Astrocyte (in vitro differentiated cells and primary cell): ENCODE measurements at places on chromosomes 3 and 15. TPM values are rescaled to one million over a fixed set of nuclear protein-coding genes. Genes with fewer than 3 reads are reported as not detected.
A peak's percentile ranks its signal among the peaks of the same experiment; 100 is the strongest.

DNA sequence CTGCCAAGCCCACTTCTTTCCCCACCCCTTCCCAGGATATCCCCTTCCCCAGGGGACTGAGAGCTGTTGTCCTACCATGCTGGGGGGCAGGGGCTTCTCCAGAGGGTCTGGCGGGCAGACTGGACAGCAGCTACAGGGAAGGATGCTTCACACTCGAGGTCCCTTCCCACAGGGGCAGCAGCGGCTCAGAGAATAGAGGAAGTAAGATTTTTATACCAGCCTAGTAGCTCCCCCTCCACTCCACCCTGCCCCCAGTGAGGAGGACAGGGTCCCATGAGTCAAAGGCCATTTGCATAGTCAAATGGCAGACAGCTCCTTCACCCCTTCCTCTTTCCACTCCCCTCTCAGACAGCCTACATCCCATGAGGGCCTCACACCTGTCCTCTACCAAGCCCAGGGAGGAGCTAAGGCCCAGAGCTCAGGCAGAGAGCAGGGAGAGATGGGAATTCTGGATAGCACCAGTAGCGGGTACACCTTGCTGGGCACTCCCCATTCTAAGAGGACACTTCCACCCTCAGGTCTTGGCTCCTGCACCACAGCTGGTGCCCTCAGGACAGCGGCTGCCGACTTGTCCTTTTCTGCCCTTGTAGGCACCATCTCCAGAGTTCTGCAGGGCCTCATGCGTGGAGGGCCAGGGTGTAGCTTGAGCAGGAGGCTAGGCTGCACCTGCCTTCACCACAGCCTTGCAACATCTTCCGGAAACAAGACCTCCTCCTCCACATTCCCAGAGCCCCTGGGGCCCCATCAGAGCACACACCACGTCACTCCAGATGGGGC lies at the start of gene TLR9:
TSS of gene TLR9 (minus strand) at position 194 of the 777 bp plus-strand sequence. CDS start at position 78, 116 bp downstream.
- H3K36me3 ChIP-seq: peaks cover 7% of the 10 kb centered on the region
- no peak within 1 kb of the TSS for H3K27ac ChIP-seq
- H3K27me3 ChIP-seq: no peaks in the 10 kb centered on the region
- no peak within 1 kb of the TSS for H3K4me3 ChIP-seq
- H3K4me1 ChIP-seq: peaks cover under 1% of the 10 kb centered on the region

DNA sequence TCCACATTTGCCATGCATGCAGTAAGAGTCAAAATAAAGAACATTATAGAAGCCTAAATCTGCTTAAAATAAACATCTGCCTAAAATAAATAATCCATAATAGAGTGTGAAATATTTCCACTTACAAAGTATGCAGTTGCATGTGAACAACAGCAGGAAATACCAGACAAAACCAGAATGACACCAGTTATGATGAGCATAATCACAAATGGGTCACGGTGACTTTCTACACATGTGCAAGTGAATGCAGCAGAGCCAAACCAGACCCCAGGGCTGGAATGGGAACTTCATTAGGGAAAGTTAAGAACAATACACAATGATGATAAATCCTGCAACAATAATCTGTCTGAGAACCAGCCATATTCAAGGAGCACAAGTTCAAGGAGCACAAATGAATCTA lies 615.5 kb downstream of the ROBO2 start:
- no peaks in the 10 kb centered on the region for H3K27me3 ChIP-seq
- DNase-seq: no peak
- H3K4me1 ChIP-seq: no peaks in the 10 kb centered on the region
- no peak overlapping the region for H3K4me3 ChIP-seq

- no peak overlapping the region for H3K4me3 ChIP-seq
- H3K36me3 ChIP-seq: no peaks in the 10 kb centered on the region
- no peaks in the 10 kb centered on the region for H3K4me1 ChIP-seq
Observed at GRCh38 chr3:85050821-85051220, 92.0 kb downstream of the CADM2 start.

DNA sequence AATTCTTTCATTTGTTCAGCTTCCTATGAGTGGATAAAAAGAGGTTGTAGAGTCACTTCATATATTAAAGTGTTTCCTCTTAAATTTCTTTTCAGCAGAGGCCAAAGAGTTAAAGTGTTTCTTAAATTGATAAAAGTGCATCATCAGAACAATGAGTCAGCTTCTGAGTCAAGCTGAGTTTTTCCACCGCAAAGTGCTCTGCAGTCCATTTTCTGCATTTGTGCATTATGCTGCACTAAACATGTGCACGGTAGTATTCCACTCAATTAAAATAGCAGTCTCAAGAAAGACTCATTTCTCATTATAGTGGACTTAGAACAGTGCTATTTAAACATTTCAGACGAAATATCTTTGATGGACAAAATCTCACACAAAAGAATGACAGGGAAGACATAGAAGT lies 152.0 kb downstream of the ZBBX start:
- peak; percentile 84 for DNase-seq
- peaks cover 5% of the 10 kb centered on the region for H3K4me1 ChIP-seq
- H3K36me3 ChIP-seq: no peaks in the 10 kb centered on the region

DNA sequence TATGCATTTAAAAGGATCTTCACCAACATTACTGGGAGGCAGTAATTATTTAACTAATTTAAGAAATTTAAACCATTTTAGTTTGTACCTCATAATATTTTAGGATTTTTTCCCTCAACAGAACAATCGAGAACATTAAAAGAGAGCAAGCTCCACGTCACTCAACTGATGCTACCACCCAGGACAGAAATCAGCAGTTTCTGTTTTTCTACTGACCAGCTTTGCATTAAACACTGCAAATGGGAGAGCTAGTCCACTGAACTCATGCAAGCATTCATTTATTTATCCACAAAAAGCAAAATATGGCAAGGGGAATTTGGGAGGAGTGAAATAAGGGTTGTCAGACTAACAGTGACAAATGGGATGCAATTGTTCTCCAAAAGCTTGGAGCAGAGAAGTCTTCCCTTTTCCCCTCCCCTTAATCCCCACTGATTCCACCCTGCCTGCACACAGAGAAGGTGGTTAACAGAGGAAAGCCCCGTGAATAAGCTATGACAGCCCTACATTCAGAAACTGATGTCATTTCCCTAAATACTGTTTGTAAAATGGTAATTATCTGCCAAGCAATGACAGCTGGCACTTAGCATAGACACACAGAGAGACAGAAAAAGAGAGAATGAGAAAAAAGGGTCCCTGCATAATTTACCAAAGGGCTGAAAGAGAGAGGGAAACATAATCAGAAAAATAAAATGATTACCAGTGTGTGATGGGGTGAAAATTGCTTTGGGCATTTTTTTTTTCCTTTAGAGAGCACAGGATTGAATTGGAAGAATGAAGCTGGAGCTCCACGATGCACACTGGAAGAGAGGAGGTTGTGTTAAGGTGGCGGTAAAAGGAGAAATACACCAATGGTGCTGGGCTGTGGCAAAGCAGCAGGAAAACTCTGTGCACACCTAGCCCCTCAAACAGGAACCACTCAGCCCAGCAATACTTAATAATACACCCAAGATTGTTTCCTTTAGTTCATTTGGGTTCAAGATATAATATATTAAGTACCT lies 777.4 kb downstream of the TUSC7 start:
- no peak for DNase-seq
- no peak overlapping the region for H3K27ac ChIP-seq
- H3K4me3 ChIP-seq: no peak overlapping the region
- no peaks in the 10 kb centered on the region for H3K4me1 ChIP-seq
- no peaks in the 10 kb centered on the region for H3K36me3 ChIP-seq

DNA sequence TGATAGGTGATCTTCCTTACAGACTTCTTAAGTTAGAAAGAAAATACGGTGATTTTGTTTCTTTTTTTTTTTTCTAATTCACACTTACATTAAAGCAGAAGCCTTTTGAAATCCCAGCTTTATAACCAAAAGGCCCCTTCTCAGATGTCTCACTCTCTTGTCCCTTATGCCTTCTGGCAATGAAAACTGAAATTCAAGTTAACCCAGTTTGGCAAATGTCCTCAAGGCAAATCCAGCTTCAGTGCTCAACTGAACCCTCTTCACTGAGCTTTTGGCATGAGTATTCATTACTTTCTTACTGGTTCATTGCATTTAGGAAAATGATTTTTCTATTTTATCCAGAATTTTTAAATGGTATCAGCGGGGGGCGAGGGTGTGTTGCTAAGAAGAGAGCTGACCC lies 17.0 kb downstream of the PLCH1 start:
- H3K4me1 ChIP-seq: no peaks in the 10 kb centered on the region
- DNase-seq: no peak

DNA sequence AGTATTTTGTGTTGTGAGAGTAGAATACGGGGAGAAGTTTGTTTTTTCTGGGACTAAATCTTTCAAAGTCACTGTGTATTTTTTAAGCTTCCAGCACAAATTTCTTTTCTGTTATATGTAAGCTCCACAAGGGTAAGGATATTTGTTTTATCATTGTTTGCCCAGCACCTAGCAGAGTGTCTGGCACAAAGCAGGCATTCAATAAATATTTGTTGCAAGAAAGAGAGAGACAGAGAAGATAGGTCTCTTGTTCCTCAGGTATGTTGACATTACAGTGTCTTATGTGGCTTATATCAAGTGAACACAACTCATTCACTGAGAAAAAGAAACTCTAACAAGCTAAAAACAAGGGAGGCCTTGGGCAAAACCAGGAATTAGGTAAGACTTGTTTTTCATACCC lies 26.6 kb upstream of the FNDC3B start:
- no peaks in the 10 kb centered on the region for H3K36me3 ChIP-seq
- DNase-seq: no peak
- H3K4me1 ChIP-seq: no peaks in the 10 kb centered on the region
- H3K27ac ChIP-seq: no peak overlapping the region

GRCh38 chr3:188693435-188693834 lies 478.3 kb upstream of the TPRG1 start:
- DNase-seq: no peak
- no peak overlapping the region for H3K4me3 ChIP-seq
- no peaks in the 10 kb centered on the region for H3K36me3 ChIP-seq

DNA sequence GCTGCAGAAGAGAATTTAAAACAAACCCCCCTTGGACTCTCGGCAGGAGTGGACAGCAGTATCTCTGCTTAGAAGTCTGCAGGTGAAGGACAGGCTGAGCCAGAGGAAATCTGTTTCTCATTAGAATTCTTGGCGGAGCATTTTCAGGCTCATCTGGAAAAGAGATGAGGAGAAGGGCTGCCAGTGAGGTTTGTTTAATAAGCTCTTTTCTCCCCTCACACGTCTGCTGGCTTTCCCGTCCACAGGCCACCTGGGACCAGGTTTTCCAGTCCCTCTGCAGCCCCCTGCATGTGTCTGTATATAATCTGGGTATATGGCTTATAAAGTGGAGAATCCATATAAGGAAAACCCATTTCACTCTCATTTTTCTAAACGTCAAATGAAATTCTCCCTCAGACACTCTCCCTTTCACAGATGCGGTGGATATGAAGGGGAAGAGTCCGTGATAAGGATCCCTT lies 155.4 kb upstream of the TPM1 start:
- peak overlapping the region; percentile 39 for H3K4me3 ChIP-seq
- peak; percentile 51 for DNase-seq
- H3K4me1 ChIP-seq: peaks cover 45% of the 10 kb centered on the region
- no peaks in the 10 kb centered on the region for H3K27me3 ChIP-seq

DNA sequence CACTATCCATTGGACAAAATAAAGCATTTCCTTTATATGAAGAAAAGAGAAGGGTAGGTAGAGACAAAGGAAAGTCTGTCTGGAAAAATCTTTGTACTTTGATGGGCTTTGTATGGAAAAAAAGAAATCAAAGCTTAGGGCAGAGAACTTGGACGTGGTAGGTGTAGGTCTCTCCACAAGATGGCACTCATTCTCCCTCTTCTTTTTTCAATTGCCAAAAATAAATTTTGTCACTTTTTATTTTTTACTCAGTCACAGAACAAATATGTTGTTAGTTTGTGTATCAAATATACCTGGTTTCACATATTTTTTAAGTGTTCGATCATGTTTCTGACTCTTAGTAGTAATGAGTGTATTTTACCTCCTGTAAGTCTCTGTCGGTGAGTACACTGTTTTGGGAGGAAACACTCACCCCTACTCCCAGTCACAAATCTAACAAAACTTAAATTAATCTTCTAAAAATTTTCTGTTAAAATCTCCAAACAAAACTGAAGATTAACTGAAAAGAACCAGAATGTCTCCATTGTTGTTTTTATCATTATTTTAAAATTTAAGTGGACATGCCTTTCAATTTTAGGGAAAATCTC lies 415.8 kb upstream of the GOLIM4 start:
- no peak for DNase-seq
- H3K4me1 ChIP-seq: no peaks in the 10 kb centered on the region
- no peak overlapping the region for H3K27ac ChIP-seq
- no peaks in the 10 kb centered on the region for H3K27me3 ChIP-seq

DNA sequence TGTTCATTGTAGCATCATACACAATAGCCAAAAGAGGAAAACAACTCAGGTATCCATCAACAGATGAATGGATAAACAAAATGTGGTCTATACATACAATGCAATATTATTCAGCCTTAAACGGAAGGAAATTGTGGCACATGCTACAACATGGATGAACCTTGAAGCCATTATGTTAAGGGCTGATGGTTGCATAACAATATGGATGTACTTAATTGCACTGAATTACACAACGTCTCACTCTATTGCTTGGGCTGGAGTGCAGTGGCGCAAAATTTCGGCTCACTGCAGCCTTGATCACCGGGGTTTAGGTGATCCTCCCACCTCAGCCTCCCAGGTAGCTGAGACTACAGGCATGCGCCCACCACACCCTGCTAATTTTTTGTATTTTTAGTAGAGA lies 7.0 kb upstream of the TMEM62 start:
- no peak overlapping the region for H3K4me3 ChIP-seq
- H3K27ac ChIP-seq: no peak overlapping the region
- no peak for DNase-seq
- H3K36me3 ChIP-seq: no peaks in the 10 kb centered on the region
- no peaks in the 10 kb centered on the region for H3K27me3 ChIP-seq

- peak; percentile 55 for DNase-seq
- no peak overlapping the region for H3K4me3 ChIP-seq
- peaks cover 12% of the 10 kb centered on the region for H3K4me1 ChIP-seq
- H3K27ac ChIP-seq: no peak overlapping the region
- H3K36me3 ChIP-seq: no peaks in the 10 kb centered on the region
Observed at GRCh38 chr3:170494766-170495165, 76.1 kb downstream of the CLDN11 start.

DNA sequence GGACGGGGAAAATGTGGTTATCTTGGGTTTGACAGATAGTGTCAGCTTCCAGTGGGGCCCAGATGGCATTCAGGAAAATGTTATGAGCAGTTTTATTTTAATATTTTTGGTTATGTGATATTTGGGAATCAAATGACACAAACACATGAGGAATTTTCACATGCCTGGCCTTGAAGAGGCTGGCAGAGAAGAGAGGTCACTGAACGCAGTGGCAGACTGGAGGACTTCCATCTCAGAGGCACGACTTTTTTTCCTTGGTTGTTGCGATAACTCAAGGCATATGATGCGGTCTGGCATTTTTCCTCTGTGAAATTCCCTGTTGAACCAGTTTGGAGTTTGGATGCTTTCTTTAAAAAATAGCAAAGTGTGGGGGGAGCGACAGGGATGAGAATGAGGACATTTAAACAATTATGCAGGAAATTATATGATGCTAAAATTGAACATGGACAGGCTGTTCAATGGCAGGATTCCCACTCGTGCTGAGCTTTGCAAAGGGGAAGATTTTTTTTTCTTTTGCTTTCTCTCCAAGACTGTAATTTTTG lies 36.9 kb upstream of the ARPP21 start:
- no peak for DNase-seq
- no peaks in the 10 kb centered on the region for H3K4me1 ChIP-seq
- H3K27me3 ChIP-seq: no peaks in the 10 kb centered on the region
- no peaks in the 10 kb centered on the region for H3K36me3 ChIP-seq
- no peak overlapping the region for H3K27ac ChIP-seq

Gene ATP2B2
- total RNA-seq: 0.05 TPM in 1 of 2 replicates, not detected in the other

Gene STARD9
- total RNA-seq: 6.4 and 7.1 TPM in 2 replicates

Gene ALDH1A2
- 0.98 and 1.7 TPM in 2 replicates for total RNA-seq

Gene GOLGA8M
- 1.5 and 1.6 TPM in 2 replicates for total RNA-seq

Gene SEMA3B
- total RNA-seq: 4.9 and 5.9 TPM in 2 replicates

Gene KBTBD13
- not detected in 2 replicates for total RNA-seq

Gene TNFAIP8L3
- total RNA-seq: 1.1 and 1.8 TPM in 2 replicates

Gene SEMA5B
- total RNA-seq: 1.0 and 2.1 TPM in 2 replicates

Gene PRICKLE2
- total RNA-seq: 84.4 and 101 TPM in 2 replicates

Gene KNL1
- 2.0 and 3.3 TPM in 2 replicates for total RNA-seq

Gene SLC28A2
- not detected in 2 replicates for total RNA-seq
